ENCODE measurements at places on chromosomes 1 and 21. TPM values are rescaled to one million over a fixed set of nuclear protein-coding genes. Genes with fewer than 3 reads are reported as not detected.

DNA sequence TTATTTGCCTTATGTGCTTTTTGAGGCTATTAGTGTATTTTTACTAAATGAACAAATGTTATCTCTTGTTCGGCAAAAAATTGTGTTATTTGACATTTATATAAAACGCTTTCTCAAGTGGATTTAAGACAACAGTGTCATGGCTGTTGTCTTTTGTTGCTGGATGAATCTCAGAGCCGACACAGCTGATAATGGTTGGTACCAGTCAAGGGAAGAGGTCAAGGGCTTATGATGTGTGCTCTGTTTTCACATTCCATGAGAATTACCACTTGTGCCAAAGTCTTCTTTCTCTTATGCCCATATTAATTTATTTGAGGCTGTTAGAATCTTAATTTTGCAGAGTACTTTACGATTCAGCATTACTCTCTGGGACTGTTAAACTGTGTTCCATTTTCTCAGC lies 17.9 kb upstream of the CD101 start:
- no peaks in the 10 kb centered on the region for H3K27me3 ChIP-seq
- H3K4me1 ChIP-seq = peaks cover 21% of the 10 kb centered on the region
- DNase-seq = no peak

- no peak overlapping the region for H3K4me3 ChIP-seq
- H3K4me1 ChIP-seq = no peaks in the 10 kb centered on the region
- no peak for DNase-seq
- no peaks in the 10 kb centered on the region for H3K27me3 ChIP-seq
These were observed 148.7 kb upstream of the LMO4 start for GRCh38 chr1:87179851-87180519.

DNA sequence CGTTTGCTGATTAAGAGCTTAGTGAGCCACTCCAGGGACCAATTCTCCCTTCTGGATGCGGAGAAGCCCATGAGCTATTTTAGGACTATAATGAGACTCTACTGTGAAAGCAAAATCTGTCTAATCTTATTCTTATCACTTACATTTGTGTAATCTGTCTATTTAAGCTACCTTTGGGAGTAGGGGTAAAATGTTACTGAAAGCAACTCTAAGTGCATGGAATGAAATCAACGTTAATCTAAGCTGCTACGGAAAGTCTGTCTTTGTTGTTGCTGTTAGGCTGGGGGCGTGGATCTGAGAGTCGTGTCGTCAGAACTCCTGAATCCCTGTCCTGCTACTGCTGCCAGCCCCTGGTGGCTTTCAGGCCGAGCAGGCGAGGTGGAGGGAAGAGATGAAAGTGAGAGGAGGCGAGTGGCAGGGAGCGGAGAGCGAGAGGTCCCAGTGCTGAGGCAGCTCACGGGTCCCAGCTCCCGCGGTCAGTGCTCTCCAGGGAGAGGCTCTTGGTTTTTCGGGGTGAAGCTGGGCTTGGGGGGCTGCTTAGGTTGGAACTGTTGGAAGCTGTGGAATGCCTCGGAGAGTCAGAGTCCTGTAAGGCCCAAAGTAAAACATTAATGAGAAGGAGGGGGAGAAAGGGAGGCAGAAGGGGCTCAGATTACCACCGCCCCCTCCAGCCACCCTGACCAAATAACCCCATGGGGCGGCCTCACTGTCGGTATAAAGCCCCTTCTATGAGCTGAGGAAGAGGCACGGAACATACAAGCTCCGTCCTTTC lies 53.9 kb downstream of the COQ8A start:
- peak overlapping the region; percentile 84 for H3K27ac ChIP-seq
- peaks cover 23% of the 10 kb centered on the region for H3K36me3 ChIP-seq
- no peaks in the 10 kb centered on the region for H3K27me3 ChIP-seq
- H3K4me3 ChIP-seq = no peak overlapping the region

The EXTL1 gene
- 2.3 TPM for total RNA-seq

The TMEM79 gene
- total RNA-seq = 2.6 TPM

The IRF6 gene
- 0.99 TPM for total RNA-seq

The SUSD4 gene
- total RNA-seq = 20.2 TPM

Data from spinal cord (tissue), 10 donors.